ENCODE measurements at places on chromosomes 11 and 22.

GRCh38 chr22:17629173-17629489 lies 582 bp upstream of the ATP6V1E1 start:
- DNase-seq: no peak

GRCh38 chr11:37459456-37459855 lies 861.4 kb upstream of the RAG2 start:
- no peak for DNase-seq

GRCh38 chr11:59283825-59284772 lies 71.4 kb upstream of the MPEG1 start:
- DNase-seq: peak; percentile 80

DNA sequence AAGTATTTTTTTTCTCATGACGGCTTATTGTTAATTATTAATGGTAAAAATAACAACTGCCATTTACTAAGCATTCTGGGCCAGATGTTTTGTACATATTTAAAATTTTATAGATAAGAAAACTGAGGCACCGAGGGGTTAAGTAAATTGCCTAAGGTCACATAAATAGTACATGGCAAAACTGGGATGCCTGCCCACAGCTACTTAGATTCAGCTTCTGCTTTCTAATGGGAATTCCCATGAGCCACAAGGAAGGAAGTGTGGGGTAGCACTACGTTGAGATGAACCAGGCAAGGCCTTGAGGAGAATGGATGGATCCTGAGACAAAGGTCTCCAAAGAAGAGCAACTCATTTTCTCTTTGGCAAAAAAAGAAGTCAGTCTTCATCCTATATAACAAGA lies 11.9 kb upstream of the PHF21A start:
- no peak for DNase-seq

DNA sequence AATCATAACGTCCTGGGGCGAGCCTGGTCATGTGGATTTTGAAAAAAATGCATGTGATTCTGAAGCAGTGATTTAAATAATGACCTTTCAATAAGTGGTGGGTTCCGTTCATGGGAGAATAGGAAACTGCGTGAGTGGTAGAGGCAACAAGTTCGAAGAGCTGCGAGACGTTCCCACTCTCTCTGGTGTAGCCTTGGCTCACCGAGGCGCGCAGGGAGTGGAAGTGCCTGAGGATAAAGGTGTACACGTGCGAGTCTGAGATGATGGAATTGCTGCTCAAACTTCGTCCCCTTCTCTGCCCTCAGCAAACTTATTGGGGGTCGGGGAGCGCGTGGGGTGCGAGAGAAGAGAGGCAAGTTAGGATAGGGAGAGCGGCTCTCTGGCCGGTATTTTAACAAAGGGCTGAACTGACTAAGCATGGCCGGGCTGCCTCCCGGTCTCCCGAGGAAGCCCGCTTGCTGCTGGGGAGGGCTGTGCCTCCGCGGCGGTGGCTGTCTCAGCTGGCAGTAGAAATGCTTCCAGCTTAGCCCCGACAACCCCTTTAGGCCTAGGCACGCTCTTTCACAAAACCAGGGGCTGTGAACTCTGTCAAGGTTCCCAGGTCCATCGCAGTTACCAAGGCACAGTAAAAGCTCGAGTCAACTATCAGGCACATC lies 875 bp upstream of the STT3A start:
- no peak for DNase-seq

GRCh38 chr11:1714908-1715885 lies 18.2 kb downstream of the KRTAP5-6 start:
- no peak for DNase-seq

- DNase-seq: no peak
Observed at GRCh38 chr22:22925805-22926369, 38.3 kb downstream of the IGLL5 start.

DNA sequence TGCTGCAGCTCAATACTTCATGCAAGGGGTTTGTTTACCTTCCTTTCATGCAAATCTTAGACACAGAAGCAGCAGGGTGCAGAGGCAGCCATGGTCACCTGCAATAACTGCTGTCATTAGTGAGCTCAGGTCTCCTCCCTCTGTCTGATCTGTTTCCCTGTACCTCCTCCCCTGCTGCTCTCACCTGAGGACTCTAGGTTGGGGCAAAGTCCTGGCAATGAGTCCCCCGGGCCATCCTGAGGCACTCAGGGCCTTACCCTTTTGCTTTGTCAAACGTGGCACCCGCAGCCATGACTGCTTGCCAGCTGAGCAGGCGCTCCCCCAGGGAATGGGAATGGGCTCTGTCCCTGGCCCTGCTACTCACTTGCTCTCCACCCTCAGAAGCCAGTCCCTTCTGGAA lies 3.9 kb downstream of the LRRC10B start:
- DNase-seq: no peak

DNA sequence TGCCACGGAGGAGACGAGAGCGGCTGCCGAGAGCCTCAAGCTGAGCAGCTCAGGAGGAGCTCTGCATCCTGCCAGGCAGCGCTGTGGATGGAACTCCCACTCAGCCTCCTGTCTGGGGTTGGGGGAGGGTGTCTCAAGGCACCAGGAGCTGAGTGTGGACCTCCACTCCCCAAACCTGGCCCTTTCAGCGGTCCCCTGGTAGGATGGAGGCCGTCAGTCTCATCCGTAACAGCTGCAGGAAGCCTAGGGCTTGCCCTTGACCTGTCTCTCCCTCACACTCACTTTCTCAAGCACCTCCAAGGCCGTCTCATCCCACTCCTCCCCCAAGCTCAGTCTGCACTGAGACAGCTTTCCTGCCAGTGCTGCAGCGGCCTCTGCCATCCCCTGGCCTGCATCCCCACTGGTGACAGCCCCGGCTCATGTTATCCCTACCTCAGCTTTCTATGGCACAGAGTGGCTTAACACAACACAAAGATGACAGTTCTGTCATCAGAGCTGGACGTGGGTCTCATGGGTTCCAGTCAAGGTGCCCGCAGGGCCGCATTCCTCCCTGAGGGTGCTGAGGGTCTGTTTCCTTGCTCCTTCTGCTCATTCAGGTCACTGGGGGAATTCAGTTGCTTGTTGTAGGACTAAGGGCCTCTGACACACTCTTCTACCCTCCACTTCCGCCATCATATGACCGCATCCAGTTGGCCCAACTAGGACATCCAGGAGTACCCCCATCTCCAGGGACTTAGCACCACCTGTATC lies 341.9 kb upstream of the B3GAT1 start:
- no peak for DNase-seq

- DNase-seq: no peak
Observed at GRCh38 chr22:44532552-44532951, 34.5 kb upstream of the RTL6 start.

- no peak for DNase-seq
Observed at GRCh38 chr11:120017582-120018150, 120.2 kb downstream of the TRIM29 start.

GRCh38 chr11:5280582-5281102 lies 10.9 kb upstream of the HBE1 start:
- DNase-seq: peak; percentile 98

- DNase-seq: peak; percentile 58
Observed at GRCh38 chr11:62472063-62472884, 53.4 kb downstream of the SCGB1A1 start.
